Inflammatory macrophage treated with lipopolysaccharide for 4 hours (primary cell): ENCODE measurements at places on chromosomes 6 and 20.

- DNase-seq, result no peak
Observed at GRCh38 chr20:25022680-25023079, 30.1 kb upstream of the APMAP start.

DNA sequence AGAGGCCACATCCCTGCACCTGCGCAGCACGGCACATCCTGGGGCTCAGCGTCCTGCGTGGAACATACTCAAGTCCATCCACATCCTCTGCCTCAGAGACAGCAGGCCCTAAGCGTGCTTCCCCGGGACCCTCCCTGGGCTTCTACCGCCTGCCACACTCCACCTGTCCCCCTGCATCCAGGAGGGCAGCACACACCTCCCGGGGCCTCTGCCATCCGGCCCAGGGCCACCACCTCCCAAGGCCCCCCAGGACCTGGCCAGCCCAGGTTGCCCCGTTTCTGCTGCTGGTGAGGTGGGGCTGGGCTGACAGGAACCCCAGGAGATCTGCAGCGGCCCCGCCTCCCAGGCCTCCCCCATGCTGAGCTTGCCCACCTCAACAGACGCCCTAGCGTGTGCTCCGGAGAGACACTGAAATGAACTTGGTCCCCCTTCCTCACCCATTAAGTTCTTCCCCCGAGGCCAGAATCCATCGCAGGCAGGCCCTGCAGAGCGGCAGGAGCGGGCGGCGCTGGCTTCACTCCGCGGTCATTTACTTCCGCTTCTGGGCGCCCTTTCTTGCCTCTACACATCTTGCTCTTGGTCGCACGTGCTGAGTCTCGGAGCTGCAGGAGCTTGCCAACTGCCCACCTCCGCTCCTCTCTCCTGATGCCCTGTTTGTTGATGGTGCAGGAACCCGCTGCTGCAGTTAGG lies 235.3 kb downstream of the TAF4 start:
- DNase-seq, result no peak

DNA sequence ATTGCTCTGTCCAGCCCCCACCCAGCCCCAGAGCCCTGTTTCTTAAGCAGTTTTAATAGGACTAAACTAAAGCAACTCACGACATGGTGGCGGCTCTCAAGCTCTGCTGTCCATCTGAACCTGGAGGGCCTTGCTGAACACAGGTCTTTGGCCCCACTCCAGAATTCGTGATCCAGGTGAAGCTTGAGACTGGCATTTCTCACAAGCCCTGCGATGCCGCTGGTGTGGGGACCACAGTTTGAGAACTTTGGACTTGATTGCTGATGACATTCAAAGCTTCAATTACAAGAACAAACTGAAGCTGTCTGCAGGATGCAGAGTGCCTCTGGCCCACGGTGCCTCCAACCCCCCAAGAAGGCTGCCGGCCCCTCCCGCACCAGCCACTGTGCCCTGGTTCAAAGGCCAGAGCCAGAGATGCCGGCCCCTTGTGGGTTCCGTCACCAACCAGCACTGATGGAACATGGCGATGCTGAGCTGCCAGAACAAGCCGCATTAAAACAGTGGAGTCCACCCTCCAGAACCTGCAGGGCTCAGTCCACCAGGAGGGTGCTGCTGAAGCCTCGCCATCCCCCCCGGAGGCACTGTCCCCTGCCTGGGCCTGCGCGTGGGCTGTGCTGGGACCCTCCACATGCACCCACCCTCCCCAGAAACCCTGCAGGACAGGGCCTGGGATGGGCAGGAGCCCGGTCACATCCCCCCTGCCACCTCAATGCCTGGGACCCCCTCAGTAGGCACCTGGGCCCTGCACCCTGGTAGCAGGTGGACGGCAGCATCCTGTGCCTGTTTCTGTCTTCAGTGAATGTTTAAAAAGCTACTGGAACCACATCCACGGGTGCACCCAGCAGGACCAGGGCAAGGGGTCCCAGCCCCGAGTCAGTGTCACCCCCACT lies 101.1 kb downstream of the PSMB1 start:
- DNase-seq, result no peak

DNA sequence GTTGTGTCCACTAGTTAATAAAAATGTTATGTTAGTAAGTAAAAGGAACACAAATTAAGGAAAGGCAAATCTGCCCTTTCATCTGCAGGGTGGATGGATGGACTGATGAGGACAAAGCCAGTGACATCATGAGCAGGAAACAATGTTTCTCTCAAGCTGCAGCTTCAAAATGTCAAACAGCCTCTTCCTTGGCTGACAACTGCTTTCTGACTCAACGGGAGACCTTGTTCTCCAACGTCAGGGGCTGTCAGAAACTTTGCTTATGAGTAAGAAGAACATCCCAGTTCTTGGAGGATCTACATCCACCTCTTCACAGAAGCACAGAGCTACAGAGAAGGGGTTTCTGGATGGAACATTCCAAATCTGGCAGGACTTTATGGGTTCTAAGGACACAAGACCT lies 6.0 kb downstream of the CST2 start:
- DNase-seq, result no peak

- DNase-seq, result no peak
Observed at GRCh38 chr20:9072861-9073500, 4.1 kb downstream of the PLCB4 start.

- DNase-seq, result no peak
Observed at GRCh38 chr20:48651960-48652359, 175.8 kb downstream of the PREX1 start.

DNA sequence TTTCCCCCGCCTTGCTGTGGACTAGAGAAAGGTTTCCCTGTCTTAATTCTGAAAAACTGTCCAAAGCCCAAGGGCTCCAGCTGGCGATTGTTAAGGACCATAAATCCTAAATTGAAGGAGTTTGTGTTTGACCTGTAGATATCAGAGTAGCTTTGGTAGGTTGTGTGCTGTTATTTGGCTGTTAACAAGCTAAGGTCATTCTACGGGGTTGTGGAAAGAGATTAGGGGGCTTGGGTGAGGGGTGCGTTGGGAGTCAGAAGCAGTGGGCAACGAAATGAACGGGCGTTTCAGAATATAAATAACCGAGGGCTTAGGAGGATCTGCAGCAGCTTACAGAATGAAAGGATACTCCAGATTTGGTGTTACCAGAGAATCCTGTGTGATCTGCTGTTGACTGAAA lies 32.6 kb upstream of the BTN3A2 start:
- DNase-seq, result no peak

DNA sequence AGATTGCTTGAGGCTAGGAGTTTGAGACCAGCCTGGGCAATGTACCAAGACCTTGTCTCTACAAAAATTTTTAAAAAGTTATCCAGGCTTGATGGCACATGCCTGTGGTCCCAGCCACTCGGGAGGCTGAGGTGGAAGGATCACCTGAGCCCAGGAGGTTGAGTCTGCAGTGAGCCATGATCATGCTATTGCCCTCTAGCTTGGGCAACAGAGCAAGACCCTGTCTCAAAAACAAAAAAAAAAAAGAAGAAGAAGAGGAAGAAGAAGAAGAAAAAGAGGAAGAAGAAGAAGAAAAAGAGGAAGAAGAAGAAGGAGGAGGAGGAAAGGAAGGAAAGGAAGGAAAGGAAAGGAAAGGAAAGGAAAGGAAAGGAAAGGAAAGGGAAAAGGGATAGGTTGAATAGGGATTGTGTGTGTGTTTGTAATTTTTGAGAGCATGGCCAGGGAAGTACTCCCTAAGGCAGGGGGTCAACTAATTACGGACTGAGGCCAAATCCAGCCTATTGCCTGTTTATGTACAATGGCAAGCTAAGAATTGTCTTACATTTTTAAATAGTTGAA lies 43.0 kb upstream of the ZNF217 start:
- DNase-seq, result no peak

GRCh38 chr6:168244961-168245551 lies 74.5 kb downstream of the DACT2 start:
- no peak for DNase-seq

DNA sequence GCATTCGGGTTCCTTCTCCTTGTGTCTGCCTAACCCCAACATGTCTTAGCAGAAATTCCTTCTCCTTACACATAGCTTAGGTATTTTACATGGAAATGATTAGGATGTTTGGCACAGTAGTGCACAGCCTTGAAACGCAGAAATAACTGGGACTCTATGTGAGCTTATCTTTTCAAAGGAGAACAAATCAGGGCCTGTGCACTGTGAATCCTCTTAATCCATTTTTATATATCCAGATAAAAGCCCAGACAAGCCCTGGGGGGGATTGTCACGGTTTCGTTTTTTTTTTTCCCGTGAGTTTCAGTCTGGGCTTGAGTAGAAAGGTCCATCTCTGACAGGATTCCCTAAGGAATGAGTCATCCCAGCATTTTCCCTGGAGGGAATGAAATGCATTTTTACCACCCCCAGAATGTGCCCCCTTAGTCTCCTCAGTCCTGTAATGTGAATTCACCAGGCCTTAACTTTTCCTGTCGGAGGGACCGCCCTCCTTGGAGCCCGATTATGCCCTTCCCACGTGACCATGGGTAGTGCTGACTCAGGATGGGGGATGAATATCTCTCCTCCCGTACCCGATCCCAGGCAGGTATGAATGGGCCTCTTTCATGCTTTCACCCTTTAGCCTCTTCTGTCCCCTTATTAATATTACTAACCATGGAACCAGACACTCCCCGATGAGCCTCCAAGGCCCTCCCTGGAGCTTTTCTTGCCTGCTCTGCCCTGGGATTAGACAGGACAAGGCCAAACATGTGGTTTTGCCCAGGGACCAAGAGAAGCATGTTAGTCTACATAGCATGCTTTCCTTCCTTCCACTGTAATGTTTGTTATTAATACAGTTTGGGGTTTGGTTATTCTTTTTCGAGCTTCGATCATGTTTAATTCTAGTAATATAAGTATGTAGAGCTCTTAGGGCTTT lies 23.9 kb upstream of the NAA20 start:
- no peak for DNase-seq
